ENCODE measurements at places on chromosomes 12 and 14.

- DNase-seq, result no peak
These were observed 8.7 kb downstream of the LRP1-AS start for GRCh38 chr12:57138526-57139272.

DNA sequence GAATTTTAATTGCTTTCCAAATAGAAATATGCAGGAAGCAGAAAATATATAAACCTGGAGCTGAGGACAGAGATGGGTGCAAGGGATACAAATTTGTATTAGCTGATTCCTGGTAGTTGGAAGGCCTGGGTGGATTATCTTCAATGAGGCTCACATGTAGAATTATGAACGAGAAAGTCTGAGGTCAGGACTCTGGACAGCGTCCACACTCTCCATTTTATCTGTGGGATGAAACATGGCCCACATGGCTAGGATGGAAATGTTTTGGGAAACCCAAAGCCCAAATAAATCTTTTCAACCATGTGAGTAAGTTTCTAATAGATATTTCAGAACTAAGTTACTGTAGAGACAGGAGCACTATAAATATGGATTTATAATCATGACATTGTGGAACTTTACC, 256.1 kb downstream of the APAF1 start:
- no peak for DNase-seq

GRCh38 chr14:69048456-69048855, 69.4 kb upstream of the ACTN1 start:
- no peak for DNase-seq

- no peak for DNase-seq
These were observed 28.3 kb downstream of the MMAB start for GRCh38 chr12:109544955-109545531.

DNA sequence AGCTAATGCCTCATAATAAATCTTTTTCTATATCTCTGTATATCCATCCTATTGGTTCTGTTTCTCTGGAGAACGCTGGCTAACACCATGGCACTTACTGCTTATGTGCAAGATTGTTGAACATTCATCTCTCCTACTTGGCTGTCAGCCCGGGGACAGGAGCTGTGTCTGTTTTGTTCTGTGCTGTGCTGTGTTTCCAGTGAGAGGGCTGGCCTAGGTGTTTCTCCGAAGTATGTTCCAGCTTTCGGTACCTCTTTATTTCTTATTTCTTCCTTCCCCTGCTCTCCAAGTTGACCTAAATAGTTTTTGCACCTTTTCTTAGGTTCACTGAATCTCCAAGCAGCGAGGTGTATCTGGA, 18.8 kb upstream of the NR4A1 start:
- no peak for DNase-seq

GRCh38 chr12:28290262-28290661, 100.0 kb downstream of the CCDC91 start:
- DNase-seq, result no peak

DNA sequence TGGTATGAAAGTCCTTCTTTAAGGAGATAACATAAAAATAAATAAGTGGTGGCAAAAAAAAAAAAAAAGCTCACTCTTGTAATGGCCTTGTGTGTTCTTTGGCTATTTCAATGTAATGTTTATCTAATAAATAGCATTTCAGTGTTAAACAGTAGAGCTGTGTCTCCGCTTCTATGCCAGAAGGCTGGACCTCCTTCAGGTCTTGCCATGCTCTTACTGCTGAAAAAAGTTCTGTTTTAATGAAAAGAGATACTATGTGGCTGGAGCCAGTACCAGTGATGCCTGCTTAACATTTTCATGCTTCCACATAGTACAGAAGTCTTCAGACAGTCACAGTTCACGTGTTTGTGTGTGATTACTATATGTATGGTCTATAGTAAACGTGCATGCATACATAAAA, 74.1 kb upstream of the PRICKLE1 start:
- no peak for DNase-seq

- DNase-seq, result no peak
These were observed 33.9 kb downstream of the FBXO33 start for GRCh38 chr14:39398382-39398781.

GRCh38 chr14:100725587-100726387, 905 bp upstream of the DLK1 start:
- no peak for DNase-seq

- no peak for DNase-seq
These were observed 208.5 kb upstream of the NEDD1 start for GRCh38 chr12:96698521-96698920.

DNA sequence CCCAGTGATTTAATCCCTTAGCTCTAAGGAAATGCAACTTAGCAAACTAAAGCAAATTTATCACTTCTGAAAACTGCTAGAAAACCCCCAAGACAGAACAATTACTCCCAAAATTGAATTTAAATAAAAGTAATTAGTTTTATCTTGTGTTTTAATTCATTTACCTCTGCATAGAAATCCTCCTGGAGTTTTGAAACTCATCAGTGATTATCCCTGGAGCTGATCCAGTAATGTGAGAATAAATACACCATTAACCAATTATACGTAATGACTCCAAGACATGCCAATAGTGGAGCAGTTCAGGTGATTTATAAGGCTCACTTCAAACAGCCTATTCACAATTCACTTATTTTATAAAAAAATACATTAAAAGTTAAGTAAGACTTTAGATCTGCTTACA, 855.3 kb upstream of the FLRT2 start:
- no peak for DNase-seq

DNA sequence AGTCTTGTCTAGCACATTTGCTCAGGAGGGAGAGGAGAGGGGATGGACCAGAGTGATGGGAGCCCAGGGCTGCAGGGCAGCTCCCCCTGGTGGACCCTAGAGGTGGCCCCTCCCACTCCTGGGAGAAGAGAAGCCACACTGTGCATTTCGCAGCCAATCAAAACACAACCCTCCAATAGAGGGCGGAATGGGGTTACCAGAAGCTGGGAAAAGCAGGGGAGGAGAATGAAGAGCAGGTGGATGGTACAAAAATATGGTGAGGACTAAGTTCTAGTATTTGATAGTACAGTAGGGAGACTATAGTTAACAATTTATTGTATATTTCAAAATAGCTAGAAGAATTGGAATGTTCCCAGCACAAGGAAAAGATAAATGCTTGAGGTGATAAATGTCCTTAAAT, 23.6 kb downstream of the VASH1 start:
- DNase-seq, result peak; percentile 43

GRCh38 chr12:32450768-32451167, 51.4 kb downstream of the FGD4 start:
- no peak for DNase-seq

GRCh38 chr12:51403159-51403558, 12.0 kb upstream of the GALNT6 start:
- no peak for DNase-seq

DNA sequence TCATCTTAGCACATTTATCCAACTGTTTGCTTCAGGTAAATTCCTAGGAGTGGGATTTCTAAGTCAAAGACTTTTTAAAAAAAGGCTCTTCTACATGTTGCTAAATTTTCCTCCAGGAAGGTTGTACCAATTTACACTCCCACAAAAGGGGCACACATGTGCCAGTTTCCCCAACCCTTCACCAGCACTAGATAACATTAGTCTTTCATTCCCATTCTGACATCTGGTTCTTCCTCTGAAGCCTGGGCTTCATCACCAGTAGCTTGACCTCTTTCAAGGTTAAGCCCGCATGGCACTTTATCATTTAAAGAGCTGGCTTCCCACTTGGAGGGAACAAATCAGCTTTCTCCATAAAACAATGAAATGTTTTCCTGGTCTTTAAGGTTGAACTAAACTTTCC, 168.4 kb downstream of the MYRFL start:
- no peak for DNase-seq

DNA sequence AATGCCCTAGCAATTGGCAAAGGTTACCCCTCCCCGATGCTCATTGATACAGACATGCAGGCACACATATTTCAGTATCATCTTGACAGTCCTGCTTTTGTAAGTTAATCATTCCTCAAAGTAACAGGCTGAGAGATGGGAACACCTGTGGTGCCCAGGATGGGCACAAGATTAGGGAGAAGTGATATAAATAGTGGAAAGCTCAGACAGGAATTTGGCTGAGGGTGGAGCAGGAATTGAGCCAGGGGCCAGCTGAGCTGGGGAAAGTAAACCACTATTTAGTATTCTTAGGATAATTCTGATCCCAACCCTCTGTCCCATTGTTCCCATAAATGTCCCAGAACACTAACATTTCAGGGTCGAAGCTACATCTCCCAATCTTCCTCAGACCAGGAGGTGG, 38.3 kb downstream of the DAO start:
- no peak for DNase-seq

GRCh38 chr14:89312932-89313331, 104.1 kb downstream of the FOXN3 start:
- DNase-seq, result no peak

DNA sequence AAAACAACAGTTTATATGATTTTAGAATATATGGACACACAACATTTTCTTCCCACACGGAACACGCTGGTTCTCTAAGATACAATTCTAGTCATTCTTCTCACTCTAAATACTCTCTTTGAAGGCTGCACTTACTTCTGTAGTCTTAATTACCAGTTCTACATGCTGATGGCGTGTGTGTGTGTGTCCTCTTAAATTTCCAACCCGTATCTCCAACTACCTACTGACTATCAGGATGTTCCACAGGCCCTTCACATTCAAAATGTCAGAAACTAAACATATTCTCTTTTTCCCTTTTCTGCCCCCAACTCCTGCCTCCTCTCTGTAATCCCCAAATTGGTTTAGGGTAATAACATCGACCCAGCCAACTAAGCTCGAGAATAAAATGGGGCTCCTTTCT, 75.2 kb downstream of the DUSP16 start:
- DNase-seq, result no peak

DNA sequence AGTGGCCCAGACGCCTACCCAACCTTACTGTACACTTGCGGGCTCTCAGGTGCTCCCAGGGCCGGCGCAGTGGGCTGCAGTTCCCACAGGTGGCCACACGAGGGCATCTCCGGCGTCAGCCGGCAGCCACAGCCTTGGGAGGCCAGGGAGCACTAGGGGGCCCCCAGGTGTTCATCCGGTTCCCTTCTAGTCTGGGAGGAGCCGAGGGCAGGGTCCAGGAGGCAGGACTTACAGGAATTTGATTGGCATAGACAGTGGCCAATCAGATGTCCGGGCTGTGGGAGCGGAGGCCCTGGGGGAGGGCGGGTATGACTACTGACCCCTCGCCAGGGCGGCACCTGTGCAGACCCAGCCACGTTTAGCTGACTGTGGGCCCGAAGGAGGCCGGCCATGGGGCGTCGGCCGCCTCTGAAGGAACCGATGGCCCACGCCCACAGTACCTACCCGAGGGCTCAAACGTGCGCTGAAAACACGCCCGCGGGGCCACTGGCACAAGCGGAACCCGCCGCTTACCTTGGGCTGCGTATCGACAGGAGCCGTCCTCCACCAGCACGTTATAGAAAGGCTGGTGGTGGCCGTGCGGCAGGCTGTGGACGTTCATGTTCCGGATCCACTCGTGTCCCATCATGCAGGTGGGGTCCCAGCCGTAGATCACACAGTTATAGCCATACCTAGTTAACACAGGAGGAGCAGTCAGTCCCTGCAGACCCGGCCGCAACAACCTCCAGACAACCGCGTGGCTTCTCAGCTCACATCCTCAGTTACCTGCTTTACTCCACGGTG, 34.8 kb downstream of the FBXO21 start:
- peak; percentile 80 for DNase-seq

DNA sequence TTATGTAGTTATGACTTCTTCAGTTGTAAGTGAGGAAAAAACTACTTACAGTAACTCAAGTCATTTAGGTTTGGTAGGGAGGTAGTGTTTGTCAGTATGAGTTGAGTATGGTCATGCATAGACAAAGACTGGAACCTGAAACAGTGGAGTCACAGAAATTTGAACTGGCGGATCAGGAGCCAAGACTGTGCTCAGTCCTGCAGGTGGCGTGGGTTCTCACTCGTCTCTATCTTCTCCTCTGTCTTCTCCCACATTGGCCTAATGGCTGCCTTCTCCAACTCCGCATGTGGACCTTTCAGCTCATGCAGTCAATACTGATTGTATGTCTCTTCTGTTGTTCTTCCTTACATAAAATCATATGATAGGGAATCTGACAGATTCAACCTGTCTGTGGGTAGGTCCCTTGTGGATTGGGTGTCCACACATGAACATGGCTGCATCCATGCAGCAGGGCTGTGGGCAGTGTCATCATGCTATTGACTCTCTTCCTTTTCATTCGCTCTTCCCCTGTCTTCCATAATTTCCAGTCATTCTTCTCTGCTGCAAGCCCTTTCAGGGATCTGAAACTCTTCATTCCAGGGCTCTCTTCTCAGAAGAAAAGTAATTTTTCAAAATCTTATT, 78.8 kb upstream of the NEDD1 start:
- DNase-seq, result no peak

- DNase-seq, result no peak
These were observed 192.8 kb upstream of the RGS6 start for GRCh38 chr14:71739273-71739990.

DNA sequence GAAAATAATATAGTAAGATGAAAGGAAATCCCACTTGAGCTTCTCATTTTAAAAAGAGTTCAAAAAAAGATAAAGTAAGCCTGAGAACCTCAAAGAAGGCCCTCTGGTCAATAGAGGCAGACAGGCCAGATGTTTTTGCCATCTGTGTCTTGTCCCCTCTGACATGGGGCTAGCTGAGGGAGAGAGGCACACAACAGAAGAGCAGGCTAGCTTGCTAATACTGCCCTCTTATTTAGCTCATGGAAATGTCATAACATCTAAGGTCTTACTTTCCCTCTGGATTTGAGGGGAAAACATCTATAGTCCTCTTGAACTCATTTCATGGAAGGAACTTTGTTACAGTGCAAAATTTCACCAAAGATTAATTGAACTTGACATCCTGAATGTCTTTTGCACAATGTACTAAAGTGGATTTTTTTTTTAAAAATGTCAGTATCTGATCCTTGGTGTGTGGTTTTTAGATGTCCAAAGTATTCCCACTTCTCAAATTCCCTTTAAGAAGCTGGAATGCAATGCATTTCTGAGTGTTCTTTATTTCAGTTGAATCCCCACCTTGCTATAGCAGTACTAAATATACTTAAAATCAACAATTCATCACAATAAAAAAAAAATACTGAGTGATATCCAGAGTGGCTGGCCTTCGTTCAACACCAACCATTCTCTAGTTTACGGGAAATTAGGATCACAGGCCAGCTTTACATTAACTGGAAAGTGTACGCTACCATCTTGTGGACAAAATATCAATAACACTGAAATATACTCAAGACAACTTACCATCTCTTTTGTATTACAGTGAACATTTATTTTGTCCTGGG, 176.7 kb downstream of the PAH start:
- no peak for DNase-seq

DNA sequence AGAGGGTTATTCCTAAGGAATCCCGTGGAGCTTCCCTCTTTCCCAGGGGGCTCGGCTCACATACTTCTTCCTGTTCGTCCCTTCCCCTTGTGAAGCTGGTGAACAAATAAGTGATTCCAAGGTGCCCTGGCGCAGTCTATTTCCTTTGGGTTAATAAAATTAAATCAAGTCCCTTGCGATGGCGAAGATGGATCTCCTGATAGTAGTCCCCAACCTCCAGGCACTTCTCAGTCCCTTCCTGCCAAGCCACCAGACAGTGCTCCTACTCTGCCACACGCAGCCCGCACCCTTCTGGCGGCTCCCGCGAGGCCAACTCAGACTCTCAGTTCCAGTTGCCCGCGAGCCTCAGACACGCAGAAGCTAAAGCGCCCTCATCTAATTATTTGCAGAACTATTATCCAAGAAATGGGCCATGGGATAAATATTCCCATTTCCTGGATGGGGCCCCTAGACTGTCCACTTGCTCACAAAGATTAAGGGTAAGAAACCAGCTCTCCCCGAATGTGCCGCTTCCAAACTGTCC, 2.4 kb upstream of the SIX6 start:
- no peak for DNase-seq
